Stimulated activated CD4-positive, alpha-beta T cell treated with anti-CD3 and anti-CD28 coated beads, Interleukin-1b, Interleukin-23, amount 100 ng/mL, for 48 hours (primary cell): ENCODE measurements at places on chromosomes 6 and 20.

- no peak for DNase-seq
Observed at GRCh38 chr20:36717657-36718056, 28.2 kb downstream of the NDRG3 start.

GRCh38 chr20:58593880-58594638 is 57.0 kb upstream of the STX16 start:
- DNase-seq: no peak

DNA sequence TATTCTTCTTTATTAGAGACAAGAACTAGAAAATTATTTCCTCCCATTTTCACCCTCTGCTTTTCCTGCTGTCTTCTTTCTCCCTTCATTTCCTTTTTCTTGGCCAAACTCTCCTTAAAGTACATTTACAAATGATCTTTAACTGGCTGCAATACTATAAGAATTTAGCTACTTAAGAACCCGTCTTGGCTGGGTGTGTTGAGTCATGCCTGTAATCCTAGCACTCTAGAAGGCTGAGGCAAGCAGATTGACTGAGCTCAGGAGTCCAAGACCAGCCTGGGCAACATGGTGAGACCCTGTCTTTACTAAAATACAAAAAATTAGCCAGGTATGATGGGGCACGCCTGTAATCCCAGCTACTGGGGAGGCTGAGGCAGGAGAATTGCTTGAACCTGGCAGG is 39.3 kb upstream of the SRPK1 start:
- DNase-seq: no peak

DNA sequence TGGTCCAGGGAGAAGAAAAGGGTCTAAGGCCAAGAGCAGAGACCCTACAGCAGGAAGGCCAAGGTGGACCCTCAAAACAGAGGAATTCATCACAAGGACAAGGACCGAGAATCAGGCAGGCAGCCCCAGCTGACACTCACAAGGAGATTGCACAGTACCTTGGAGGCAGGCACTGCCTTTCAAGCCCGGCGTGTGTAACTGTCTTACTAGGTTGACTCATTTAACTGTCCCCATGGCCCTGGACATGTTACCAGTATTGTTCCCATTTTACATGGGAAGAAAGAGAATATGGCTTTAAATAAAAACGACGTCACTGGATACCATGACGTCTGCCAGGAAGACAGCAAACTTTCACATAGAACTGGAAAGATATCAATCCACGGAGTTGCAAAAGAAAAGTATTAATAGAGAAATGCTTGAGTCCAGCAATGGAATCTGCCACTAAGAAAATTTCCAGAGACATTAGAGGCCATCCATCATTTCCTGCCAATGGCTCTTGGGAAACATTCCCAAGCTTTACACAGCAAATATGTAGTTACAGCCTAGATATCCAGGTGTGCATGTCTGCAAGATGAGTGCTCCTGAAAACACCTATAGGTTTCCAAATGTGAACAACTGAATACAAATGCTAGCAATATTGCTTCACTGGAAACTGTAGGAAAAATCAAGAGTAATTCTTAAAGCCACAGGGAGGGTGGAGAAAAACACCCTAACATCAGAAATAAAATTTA is 111.5 kb upstream of the RPS6KA2 start:
- DNase-seq: no peak

DNA sequence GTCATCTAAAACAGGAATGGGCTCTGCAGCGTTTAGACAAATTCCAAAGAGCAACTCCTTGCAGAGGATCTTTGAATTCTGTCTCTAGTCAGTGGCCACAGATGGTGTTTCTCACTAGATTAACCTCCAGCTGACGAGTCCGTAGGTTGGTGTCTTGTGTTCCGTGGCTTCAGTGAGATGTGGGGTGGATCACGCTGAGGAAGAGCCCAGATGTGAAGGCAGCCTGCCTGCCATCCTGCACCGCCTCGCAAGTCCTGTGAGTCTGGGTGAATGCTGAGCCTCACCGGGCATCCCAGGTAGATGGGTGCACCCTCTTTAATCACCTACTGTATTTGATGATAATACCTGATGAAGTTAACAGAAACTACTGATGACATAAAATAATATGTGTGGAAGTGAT is 70.4 kb downstream of the THBS2 start:
- no peak for DNase-seq

DNA sequence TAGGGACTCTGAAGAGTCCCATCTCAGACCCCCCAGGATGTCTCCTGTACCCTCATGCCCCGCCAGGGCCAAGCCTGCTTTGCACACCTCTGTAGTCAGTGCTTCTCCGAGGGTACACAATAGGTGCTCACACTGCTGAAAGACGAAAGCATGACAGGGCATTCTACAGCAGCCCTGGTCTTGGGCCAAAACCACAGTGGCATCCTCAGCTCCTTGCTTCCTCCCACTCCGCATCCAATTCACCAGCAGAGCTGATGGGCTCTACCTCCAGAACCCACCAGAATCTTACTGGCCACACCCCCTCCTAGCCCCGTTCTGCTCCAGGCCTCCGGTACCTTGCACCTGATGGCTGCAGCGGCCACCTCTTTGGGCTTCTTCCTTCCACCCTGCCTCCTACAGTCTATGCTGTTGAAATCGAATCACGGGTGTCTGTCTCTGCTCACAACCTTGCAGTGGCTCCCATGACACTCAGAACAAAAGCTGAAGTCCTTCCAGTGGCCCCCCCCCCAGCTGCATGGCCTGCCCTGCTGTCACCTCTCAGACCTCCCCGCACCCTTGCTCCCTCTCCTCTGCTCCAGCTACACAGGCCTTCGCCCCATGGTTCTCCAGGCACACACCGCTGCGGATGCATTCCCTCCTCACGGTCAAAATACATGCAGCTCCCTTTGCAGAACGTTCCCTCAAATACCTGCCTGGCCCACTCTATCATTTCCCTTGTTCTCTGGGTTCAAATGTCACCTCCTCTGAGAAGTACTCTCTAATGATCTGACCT is 1.2 kb downstream of the ANGPT4 start:
- no peak for DNase-seq

- no peak for DNase-seq
Observed at GRCh38 chr20:23122321-23122720, 36.2 kb upstream of the CD93 start.

DNA sequence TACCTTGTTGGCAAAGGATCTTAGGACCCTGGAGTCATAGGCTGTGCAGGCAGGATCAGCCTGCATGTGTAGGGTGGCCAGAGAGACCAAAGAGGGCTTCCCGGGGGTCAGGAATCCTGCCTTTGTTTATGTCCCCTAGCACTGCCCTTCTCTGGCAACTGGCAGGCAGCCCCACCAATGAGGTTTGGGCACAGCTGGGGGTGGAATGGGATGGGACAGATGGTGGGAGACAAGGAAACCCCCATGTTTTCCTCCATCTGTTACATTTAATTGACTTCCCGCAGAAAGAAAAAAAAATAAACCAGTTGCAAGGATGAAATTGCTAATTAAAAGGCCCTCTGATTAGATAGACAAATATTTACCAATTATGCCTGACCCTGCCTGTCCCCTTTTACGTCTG is 27.6 kb downstream of the CD40 start:
- no peak for DNase-seq

DNA sequence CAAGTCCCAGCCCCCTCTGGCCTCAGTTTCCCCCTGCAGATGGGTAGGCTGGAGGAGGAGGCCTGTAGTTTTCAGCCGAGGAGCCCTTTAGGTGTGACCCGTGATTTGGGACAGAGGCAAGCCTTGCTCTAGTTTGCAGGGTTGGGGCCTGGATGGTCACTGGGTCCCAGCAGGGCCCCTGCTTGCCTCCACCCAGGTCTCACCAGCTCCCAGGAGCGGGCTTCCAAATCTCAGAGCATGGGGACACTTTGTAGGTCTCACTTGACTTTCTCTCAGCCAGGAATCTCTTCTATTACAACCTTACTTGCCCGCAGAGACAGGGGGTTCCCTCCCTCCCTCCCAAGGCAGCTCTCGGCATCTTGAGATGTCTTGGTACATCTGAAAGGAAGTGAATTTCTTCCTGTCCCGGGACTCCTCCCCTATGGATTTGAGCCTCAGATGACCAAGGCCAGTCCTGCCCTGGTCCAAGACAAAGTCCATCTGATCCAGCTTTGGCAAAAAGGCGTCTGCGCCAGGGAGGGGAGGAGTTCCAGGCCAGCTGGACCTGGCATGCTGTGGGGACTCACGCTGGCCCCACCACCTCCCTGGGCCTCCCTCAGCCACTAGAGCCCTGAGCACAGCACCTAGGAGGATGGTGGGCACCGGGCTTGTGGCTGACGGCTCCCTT is 47.4 kb downstream of the SRC start:
- DNase-seq: no peak

GRCh38 chr6:131366223-131366622 is 206.8 kb upstream of the ARG1 start:
- no peak for DNase-seq

DNA sequence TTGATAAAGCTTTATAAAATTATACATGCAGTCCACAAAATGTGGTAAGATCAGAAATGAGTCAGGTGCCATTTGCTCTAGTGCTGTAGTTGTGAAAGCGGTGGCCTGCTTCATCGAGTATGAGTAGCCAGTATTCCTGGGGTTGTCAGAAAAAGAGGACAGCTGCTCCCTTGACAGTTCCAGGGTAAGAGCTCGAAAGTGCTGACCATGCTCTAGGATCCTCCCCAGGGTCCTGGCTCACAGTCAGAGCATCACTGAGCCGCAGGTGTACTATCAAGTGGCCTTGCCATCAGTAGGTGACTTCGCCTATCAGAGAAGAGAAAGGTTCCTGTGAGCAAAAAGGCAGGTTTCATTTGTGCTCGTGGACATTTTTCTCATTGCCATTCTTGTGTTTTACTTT is 3.6 kb downstream of the BTBD3 start:
- DNase-seq: no peak

DNA sequence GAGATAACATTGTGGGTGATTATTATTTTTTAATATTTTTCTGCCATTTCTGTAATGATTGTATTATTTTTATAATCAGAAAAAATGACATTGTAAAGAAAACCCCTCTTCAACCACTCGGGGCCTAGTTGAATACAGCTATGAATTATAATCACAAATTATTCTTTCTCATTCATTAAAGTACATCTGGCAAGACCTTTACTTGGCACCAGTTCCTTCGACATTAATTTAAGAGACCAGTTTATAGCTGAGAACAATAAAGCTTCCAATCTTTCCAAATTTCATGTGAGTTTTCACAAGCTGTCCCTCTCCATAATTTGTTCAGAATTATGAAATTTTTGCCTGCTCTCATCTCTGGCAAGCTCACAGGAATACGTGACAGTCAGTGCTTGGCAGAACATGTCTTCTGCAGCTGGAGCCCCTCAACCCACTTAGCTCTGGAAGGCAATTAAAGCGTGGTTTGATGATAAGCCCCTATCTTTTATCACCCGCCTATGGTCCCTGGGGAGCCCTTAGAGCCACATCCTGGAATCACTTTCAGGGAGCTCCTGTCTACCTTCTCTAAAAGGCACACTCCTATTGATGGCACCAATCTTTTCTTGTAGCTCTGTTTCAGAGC is 237.2 kb upstream of the PRND start:
- DNase-seq: no peak

DNA sequence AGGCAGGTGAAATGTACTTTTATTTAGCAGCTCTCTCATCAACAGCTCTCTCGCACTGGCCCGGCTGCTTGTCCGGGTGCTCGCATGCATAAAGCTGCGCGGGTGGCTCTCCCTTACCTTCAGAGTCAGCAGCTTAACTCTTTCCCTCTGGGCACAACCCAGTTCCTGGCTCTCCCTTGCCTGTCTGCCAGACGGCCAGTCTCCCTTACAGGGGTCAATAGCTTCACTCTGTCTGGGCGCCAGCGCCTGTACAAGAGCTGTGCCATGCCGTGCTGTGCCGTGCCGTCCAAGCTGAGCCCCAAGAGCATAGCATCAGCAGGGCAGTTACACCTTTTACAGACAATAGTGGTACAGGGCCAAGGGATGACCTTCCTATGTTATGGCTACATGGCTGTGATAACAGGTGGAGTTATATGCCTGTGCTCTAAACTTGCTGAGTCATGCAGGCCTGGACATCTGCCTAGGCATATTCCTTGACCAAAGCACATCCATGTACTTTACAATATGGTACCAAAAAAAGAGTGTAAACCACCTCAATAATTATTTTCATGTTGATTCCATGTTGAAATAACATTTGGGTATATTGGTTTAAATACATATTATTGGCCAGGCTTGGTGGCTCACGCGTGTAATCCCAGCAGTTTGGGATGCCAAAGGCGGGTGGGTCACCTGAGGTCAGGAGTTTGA is 47.9 kb downstream of the BLTP3A start:
- DNase-seq: no peak

DNA sequence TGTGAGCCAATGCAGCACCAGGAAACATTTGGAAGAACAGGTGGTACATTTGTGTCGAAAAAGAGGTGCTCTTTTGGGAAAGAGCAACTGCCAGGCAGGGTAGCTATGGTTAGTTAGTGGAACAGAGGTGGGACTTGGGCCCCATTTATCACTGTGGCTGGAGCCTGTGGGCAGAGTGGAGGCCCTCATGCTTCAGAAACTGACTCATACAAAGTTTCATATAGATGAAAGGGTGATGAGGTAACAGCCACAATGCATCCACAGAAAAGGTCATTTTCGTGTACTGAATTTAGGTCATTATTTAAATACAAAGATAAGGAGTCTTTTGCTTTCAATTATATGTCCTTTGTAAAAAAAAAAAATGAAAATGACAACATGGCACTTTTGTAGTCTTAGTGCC is 76.4 kb upstream of the HS3ST5 start:
- DNase-seq: no peak

GRCh38 chr6:80832337-80832736 is 725.9 kb downstream of the BCKDHB start:
- no peak for DNase-seq

DNA sequence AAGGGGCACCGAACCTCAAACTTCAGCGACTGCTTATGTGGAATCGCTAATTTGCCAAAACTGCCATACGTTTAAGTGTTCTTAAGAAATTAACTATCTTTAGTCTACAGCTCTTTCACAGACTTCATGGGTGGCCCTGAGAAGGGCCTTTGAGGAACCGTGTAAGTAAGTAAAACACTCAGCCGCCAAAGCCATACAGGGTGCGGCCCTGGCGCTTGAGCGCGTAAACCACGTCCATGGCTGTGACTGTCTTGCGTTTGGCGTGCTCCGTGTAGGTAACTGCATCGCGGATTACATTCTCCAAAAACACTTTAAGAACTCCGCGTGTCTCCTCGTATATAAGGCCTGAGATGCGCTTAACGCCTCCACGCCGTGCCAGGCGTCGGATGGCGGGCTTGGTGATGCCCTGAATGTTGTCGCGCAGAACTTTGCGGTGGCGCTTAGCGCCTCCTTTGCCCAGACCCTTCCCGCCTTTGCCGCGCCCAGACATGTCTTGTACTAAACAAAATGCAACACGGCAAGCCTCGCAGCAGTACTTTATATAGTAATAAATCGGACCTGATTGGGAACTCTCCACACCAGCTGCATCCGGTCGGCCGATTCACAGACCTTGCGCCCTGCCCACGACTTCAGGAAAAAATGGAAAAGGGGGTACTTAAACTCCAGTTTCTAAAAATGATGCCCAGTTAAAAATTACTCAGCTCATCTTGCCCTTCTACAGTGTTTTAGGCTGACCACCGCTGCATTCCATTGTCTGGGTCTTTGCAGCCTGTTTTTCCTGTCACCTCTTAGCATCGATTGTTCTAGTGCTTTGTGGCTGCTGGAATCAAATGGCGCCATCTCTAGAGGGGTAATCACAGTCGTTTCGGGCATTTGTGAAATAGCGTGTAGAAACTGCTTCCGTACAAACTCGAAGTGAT is 38.9 kb downstream of the OR2B2 start:
- peak; percentile 86 for DNase-seq
